PC-9 (cell line): ENCODE measurements at places on chromosomes 4 and X.

GRCh38 chrX:154310616-154311536, 15.3 kb downstream of the TKTL1 start:
- DNase-seq = no peak

GRCh38 chrX:132501606-132502005, 12.8 kb upstream of the MBNL3 start:
- DNase-seq = no peak

DNA sequence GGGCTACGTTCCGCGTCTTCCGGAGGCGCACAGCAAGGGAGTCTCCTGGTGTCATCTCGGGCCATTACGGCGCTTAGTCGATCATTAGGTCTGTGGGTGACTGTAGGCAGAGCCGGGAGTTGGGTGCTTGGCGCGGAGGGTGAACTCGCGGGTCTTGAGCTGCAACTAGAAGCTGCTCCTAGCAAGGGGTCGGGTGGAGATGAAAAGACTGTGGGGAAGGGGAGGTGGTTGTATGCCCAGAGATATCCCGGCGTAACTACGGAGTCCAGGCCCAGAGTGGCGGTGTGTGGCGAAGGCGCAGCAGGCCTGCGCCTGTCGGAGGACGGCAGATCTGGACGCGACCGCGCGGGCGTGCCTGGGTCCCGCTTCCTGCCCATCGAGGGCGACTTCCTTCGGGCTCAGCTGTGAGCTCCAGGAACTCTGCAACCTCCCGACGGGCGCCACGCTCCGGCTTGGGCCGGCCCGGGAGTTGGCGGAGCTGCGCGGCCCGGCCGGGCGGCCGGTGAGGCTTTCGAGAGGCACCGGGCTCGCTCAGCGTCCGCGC, 2.7 kb upstream of the NKX3-2 start:
- DNase-seq = no peak

- DNase-seq = no peak
Observed at GRCh38 chr4:36251983-36252382, 7.7 kb upstream of the ARAP2 start.

DNA sequence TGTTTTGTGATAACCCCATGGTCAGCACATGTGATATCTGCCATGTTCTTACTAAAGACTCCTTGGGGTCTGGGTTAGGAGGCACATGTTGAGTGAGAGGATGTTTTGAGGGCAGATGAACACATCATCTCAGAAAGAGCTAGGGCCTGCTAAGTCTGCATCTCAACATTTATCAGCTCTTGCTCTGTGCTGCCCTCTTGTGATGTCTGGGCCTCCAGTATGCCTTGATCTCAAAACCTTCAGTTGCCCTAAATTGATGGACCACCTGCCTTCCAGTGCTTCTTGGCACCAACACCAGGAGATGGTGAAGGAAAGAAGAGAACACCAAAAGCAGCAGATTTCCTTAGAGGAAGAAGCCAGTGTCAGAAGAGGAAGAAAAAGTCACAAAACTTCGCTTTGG, 22.5 kb downstream of the MID1 start:
- DNase-seq = no peak

GRCh38 chr4:6733358-6734164, 17.6 kb downstream of the BLOC1S4 start:
- DNase-seq = no peak

DNA sequence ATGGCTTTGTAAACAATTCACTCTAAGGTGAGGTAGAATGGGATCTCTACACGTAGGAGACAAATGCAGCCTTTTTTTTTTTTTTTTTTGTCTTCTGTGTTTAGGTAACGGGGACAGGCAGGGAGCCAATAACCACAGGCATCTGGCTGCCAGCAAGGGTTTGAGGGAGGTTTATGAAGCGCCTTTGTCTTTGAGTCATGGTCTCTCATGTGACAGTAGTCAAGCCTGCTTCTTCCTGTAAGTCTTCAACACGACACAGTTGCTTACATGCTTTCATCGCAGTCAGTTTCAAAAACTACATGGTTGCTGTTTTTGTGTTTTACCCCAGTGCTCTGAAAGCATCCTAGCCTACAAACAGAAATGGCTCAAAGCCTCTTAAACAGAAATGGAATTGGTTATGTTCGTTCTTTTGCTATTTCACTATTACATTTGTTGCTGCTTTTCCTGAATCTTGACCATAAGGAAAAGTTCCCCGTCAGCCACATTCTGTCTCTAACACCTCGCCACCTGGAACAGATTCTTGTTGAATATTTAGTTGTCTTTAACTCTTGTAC, 127.8 kb upstream of the METTL14 start:
- peak; percentile 44 for DNase-seq

GRCh38 chr4:81404294-81404693, 67.4 kb downstream of the RASGEF1B start:
- DNase-seq = no peak

- DNase-seq = no peak
Observed at GRCh38 chr4:3016961-3017360, 53.6 kb downstream of the GRK4 start.

GRCh38 chr4:2469192-2469984, 482 bp downstream of the RNF4 start:
- peak; percentile 33 for DNase-seq

DNA sequence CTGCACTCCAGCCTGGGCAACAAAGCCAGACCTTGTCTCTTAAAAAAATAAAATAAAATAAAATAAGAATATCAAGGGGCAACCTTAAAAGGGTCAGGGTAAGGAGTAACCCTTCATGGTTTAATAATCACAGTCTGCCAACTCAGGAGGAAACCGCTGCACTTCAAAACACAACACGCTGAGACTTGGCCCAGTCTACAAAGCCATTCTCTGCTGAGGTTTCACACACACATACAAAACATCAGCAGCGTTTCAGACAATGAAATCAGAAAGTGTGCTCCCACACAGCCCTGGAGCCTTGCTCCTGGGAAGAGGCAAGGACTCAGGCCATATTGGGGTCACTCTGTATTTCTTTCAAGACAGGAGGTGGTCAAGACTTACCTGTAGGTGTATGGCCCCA, 18.3 kb downstream of the SCARB2 start:
- DNase-seq = no peak

GRCh38 chr4:132195176-132195575, 953.9 kb upstream of the PCDH10 start:
- DNase-seq = no peak

GRCh38 chr4:133148690-133149363, at the start of gene PCDH10:
PCDH10 (plus strand) TSS chr4:133149294; CDS start chr4:133150141, 847 bp downstream.
- DNase-seq = no peak

DNA sequence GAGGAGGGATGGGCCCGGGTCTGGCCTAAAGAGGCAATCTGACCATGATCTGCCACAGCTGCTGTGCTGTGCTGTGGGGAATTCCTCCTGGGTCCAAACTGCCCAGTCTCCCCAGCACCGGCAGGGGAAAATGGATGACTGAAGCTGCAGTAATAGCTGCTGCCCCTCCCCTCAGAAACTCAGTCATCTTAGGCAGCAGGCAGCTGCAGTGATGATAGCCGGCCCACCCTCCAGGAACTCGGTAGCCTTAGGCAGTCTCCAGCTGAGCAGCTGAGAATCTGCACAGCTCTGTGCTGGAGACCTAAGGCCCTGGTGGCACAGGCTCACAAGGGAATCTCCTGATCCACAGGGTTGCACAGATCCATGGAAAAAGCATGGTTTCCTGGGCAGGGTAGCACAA, 113.4 kb upstream of the USP38 start:
- no peak for DNase-seq

- DNase-seq = no peak
Observed at GRCh38 chr4:152659806-152660205, 20.0 kb downstream of the TMEM154 start.

GRCh38 chr4:114773339-114773738, 174.7 kb downstream of the UGT8 start:
- no peak for DNase-seq

DNA sequence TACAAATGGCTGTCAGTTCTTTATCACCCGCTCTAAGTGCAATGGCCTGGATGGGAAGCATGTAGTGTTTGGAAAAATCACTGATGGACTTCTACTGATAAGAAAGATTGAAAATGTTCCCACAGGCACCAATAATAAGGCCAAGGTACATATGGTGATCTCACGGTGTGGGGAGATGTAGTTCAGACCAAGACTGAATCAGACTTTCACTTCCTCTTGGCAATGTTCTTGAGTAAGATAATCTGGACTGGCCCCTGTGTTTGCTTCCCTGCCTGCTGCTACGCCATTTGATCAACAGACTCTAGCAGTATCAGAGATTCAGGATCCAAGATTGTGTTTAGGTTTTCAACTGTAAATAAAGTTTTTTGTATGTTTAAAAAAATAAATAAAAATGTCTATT, 682.2 kb upstream of the AMOT start:
- no peak for DNase-seq

DNA sequence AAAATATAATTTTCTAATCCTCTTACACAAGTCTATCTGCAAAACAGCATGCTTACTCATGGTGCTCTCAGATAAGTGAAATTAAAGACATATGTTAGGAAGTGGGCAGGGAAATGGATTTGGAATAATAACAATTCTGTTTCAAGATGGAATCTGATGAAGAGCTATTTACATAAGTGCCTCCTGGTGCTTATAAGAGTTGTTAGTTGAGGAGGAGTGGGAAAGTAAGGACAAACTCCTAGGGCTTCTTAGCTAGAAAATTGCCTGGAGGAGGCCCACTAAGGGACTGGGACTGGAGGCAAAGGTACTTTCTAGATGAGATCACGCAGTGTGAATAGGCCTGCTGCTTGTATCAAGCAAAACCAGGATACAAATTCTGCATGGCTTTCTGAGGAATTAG, 939.8 kb downstream of the GLUD2 start:
- no peak for DNase-seq

DNA sequence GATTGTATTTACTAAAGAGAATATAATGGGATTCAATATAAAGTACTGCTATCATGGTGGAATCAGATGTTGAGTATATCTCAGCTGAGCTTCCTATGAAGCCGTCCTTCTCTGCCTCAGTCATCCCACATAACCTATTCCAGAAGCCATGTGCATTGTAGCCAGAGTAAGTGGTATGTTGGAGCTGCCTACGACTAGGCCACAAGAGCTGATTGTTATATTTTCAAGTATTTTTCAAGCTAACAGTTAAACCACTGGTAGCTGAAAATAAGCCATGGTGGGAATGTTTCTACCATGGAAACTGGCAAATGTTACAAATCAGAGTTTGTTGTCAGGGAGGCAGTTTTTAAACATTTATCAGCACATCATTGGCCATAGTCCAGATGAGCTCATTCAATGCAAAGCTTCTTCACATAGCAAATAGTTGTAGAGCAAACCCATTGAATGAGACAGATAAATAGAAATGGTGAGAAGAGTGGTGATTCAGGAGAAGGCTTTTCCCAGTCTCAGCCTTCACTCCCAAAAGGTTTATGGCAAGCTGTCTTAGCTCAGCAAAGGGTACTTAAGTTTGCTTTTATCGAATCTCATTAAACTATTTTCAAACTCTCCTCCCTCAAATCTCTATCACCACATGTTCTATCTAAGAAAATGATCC, 436.4 kb downstream of the PCDH19 start:
- DNase-seq = no peak
